ENCODE measurements at places on chromosomes 1 and 21.

GRCh38 chr1:153698923-153699714 is 20.6 kb downstream of the NPR1 start:
- DNase-seq: no peak

GRCh38 chr1:164588516-164589341 is 29.7 kb downstream of the PBX1 start:
- no peak for DNase-seq

DNA sequence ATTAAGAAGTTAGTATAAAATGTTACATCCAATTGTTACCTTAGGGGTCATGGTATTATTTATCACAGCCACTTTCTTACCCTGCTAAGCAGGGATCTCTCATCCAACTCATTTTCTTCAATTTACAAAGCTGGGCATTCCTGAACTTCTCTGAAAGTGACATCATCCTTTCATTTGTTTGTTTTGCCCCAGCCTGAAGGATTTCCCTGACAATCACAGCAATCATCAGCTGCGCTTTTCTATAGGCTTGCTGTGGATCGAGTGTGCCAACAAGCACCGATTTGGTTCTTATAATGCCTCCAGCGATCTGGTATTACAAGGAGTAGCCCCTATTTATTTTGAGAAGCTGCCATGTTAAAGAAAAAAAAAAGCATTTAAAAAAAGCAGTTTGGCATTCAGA is 240.2 kb downstream of the USH2A start:
- peak; percentile 13 for DNase-seq

- DNase-seq: no peak
Observed at GRCh38 chr1:168195199-168196135, 16.7 kb downstream of the TIPRL start.

- no peak for DNase-seq
Observed at GRCh38 chr1:50278410-50278809, 144.8 kb downstream of the DMRTA2 start.

DNA sequence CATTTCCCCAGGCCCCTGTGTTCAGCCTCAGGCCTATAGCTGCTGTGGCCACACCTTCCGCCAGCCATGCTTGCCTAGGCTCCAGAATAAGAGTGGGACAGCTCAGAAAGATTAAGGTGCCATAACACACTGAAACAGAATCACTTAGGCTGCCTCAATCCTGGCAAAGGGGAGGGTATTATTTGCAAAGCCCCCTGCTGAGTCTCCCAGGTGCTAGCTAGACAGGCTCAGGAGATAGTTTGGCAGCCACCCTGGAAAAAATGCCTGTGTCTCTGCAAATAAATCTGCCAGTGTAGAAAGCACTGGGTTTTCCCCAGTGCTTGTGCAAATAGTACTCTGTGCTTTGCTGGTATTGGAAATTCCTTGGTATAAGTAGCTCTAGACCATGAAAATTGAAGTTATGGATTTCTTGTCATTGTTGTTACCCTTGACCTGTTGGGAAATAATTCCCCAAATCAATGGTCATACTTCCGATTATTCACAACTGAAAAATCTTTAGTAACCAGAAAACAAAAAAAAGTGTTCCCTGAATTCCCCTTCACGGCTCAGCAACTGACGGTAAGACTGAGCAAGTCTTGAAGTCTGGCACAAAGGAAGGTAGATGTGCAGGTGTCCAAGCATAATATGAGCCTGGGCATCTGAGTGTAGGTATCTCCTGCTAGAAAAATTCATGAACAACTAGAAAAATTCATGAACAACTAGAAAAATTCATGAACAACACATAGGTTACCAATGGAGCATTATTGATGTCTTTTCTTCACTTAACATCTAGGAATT is 56.9 kb downstream of the PROX1 start:
- DNase-seq: peak; percentile 81

DNA sequence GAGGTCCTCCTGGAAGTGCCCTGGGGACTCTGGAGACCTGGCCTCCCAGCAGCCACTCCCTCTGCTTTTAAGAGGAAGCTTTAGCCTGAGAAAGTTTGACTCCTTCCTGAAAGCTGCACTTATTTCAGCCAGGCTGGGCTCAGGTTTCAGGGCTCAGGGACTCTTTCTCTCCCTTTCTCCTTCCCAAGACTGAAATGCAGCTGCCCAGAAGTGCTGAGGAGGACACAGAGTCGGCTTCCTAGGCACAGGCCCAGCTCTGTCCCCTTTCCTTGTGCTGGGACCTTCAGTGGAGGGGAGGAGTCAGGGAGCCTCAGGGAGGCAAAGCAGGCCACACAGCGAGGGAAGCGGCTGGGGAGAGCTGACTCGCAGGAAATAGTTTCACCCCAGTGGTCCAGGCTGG is 137.3 kb downstream of the NAV1 start:
- no peak for DNase-seq

GRCh38 chr1:17539477-17540254 is at the start of gene ARHGEF10L:
ARHGEF10L (plus strand) TSS chr1:17539698; CDS start chr1:17580596, 40,898 bp downstream.
- DNase-seq: no peak

- no peak for DNase-seq
Observed at GRCh38 chr1:51316113-51316845, 14.1 kb downstream of the TTC39A start.

DNA sequence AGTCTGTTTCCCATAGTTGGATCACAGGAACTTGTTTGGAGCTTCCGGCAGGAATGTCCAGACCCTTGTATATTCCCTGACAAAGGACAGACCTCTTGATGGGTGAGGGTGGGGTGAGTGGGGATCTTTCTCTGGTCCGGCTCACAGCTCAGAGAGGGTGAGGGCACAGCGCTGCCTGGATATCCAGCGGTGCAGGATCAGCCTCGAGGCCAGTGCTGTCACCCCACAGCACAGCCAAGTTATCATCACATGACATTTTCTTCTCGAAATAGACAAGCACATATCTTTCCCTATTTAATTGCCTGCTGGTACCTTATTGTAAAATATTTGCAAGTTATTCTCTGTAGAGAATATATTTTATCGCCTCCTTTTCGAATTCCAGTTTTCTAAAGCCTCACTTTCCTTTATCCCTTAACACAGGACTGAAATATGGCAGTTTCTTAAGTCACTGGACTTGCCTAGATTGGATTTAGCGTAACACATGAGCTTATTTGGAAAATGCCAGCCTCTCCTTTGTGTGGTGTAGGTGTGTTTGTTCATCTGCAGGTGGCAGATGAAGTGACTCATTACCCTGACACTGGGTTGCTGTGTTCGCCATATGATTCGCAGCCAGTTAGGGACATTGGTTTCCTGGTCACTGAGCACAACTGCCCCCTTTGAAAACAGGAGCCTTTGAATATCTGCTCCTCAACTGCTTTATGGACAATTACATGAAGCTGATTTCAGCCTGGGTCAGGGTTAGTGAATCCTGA is 21.4 kb downstream of the CLIC6 start:
- DNase-seq: no peak

DNA sequence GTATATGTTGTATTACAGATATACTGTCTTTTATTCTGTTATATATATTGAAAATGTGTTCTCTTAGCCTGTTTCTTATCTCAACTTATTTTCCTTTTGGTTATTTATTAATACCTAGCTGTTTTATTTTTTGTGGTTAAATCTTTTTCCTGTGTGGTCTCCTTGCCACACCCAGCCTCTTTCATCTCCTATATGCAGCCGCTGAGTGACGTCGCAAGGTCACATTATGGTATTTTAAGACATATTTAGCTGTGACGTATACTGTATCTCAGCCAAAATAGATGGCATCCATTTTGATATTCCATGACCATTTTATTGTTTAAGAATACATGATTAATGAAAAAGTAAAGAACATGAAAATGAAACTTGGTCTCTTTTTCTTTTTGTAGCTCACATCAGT is 29.1 kb downstream of the CENPF start:
- DNase-seq: no peak

DNA sequence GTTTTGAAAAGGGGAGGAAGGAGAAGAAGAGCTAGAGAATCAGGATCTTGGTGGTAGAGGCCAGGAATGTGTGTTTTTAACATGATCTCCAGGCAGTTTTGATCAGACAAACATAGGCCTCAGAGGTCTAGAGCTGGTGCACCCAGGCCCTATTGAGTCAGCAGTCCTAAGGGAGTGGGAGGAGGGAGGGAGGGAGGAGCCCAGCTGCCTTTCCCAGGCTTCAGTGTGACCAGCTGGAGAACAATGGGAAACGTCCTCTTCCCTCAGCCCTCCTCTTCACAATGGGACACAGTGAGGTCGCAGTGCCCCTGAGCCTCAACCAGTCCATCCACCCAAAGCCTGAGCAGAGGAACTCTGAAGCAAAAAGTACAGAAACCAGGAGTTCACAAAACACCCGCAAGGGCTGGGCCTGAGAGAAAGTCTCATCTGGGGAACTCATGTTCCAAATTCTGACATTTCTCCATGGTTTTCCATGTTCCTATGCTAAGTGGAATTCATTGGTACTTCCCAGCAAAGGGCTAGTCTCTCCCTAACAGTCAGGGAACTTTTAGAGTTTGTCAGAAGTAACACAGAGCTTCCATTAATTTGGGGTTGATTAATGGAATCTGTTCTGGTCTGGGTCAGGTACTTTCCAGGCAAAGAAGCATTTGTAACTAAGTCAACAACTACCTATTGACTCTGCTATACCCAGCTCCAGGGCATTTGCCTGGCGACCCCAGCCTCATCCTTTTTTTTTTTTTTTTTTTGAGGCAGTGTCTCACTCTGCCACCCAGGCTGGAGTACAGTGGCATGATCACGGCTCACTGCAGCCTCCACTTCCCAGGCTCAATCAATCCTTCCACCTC is 37.5 kb downstream of the ELAPOR1 start:
- DNase-seq: peak; percentile 49

DNA sequence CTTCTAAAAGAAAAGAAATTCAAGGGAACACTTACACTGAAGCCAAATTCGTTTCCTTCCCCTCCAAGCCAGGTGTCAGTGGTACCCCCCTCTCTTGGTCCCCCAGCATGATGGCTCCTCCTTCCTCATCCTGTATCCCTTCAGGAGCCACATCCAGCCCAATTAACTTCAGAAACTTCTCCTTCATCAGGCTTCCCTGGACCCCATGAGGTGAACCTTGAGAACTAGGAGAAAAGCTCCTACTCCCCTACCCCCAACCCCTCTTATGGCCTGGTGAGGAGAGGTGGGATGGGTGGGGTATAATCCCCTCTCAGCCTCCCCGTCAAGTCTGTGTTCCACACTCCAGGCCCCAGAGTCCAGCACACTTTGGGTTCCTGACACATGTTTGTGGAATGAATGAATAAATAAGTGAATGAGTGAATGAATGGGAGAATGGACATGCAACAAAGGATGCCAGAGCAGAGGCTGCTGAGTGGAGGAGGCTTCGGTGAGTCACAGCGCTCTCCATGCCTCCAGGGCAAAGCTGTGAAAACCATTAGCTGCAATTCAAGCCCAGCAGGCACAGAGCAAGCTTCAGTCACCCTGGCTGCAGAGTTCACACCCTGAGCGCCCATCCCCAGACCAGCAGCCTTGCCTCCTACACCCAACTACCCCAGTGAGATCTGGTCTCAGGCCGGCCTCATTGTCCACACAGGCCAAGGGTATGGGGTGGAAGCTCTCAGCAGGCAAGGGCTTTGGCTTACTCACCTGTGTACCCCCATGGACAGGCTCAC is 43.8 kb downstream of the BATF3 start:
- no peak for DNase-seq

- no peak for DNase-seq
Observed at GRCh38 chr1:175118375-175119367, 51.0 kb downstream of the TNN start.
